ENCODE measurements at places on chromosomes 6 and 20. TPM values are rescaled to one million over a fixed set of nuclear protein-coding genes. Genes with fewer than 3 reads are reported as not detected.
A peak's percentile ranks its signal among the peaks of the same experiment; 100 is the strongest.

- no peak for DNase-seq
Observed at GRCh38 chr20:63080411-63080810, 73.6 kb upstream of the BHLHE23 start.

DNA sequence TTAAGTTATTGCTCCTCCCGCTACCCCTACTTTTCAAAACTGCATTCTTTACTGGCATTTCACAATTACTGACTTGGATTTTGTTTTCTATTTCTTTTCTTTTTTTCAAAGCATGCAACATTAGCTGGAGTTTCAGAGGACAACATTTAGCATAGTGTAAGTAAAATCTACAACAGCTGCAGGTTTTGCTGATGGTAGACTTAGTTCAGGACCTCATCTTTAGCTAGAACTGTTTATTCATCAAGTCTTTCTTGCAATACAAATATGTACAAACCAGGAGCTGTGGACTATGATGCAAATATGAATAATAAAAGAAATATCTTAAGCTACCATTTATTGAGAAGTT is 728 bp upstream of the CEP162 start:
- no peak for DNase-seq

Gene BEND6
- 34.8 TPM for total RNA-seq

DNA sequence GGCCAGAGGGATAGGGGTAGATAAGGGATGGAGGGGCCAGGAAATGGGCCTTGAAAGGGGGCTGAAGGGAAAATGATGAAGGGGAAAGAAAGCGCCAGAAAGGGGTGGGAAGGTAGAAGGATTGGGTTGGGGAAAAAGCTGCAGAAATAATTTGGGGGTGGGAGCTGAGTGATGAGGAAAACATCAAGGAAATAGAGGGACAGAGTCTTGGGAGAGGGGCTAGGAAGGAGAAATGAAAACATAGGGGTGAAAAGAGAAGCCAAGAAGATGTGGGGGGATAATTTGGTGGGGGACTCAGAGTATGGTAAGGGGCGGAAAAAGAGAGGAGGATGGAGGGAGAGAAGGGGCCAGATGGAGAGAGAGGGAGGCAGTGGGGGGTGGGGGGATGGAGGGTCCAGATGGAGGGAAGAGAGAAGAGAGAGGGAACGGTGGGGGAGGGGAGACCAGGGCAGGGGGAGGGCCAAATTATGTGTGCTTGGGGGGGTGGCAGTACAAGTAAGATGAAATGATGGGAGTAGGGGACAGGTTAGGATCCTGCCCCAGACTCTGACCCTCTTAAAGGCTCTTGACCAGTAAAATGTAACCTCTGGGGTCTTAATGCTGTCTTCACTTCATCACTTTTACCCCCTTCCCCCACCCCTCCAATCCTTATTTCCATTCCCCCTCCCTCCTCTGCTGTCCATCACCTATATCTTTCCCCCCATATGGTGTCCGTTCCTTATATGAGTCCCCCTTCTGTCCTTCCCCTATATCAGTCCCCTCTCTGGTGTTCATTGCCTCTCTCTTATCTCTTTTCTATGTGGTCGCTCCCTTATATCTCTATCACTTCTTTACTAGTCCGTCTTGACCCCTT is 852 bp downstream of the SYNGAP1 start:
- DNase-seq, result no peak

Gene SLC9A8
- 2.9 TPM for total RNA-seq

Gene C6orf118
- total RNA-seq, result not detected

Gene KHDC3L
- total RNA-seq, result not detected

DNA sequence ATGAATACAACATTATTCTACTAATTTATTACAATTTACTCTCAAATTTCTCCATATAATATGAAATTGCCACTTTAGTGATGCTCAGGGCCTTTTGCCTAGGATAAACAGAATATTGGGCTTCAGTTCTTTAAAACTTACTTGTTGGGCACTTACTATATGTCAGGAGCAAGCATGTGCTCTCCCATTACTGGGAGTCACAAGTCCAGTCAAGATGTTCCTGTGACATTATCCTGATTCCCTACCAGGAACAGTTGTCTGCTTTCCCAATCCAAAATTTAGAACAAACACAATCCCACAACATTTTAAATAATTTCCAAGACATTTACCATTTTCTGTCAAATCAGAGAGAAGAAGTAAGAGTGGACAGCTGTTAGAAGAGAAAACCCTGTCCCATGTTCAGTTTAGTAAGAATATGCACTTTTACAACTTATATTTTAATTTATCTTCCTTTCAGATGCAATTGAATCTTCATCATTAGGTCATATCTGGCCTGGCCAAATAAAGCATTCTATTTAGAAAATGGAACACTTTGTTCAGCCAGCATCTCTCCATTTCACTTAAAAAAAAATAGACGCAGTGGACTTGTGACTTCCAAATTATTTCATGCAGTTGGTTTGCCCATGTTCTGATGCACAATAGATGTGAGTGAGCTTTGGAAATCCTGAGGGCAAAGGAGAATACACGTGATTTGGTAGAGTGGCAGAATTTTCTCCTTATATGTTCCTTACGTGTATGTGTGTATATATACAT is 159.8 kb downstream of the CLIC5 start:
- no peak for DNase-seq

DNA sequence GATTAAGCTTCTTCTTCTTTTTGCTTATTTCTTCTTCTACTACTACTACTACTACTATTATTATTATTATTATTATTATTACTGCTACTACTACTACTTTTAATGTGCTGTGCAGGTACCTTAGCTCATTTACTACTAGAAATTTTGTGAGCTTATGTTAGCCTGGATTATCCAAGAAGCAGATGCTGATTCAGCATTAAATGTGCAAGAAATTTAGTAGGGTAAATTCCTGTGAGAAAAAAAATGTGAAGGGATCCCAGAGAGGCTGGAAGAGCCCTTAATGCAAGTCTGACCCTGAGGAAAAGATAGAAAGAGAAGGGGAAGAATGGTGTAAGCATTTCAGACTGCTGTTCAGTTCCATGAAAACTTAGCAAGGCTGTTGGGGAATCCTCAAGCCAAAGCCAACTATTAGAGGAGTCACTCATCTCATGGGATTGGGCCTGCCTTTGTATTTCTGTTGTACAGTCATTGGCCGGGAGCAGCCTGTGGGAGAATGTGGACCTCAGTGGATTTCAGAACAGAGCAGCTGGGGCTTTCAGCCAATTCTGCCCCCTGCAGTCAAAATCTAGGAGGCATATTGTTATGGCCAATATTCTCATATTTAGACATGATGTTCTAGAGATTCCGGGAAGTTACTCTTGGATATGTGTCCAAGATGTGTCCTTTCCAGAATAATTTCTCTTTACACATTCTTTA is 37.2 kb upstream of the TSPYL1 start:
- peak; percentile 60 for DNase-seq

DNA sequence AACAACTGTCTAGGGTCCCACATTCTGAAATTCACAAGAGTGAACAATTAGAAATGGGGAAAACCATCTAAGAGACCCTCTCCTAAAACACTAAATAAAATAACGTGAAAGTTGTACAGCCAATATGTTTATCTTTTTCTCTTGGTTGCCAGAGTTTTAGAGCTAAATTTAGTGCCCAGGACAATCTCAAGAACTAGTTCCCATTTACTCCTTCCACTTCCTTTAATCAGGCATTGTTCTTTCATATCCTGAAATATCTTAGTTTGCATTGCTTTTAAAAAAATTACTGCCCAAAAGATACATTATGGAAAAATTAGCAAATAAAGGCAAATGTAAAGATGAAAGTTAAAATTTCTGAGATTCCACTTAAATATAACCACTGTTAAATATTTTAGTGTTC is 33.1 kb upstream of the UBR2 start:
- DNase-seq, result no peak

DNA sequence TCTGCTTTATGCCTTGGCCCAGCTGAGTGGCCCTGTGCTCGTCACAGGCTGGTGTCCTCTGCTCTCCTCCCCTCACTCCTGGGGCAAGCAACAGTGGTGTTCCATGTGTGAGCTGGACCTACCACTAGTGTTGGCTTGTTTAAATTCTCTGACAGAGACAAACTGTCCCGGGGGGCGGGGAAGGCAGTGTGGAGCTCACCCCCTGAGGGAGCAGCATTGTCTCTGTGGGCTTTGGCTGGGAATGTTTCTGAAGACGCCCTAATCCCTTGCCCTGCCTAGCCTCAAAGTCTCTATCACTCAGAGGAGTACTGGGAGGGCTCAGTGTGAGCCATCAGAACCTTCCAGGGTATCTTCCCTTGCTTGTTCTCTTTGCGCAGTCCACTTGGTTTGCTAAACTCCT is 5.2 kb upstream of the VEGFA start:
- no peak for DNase-seq

DNA sequence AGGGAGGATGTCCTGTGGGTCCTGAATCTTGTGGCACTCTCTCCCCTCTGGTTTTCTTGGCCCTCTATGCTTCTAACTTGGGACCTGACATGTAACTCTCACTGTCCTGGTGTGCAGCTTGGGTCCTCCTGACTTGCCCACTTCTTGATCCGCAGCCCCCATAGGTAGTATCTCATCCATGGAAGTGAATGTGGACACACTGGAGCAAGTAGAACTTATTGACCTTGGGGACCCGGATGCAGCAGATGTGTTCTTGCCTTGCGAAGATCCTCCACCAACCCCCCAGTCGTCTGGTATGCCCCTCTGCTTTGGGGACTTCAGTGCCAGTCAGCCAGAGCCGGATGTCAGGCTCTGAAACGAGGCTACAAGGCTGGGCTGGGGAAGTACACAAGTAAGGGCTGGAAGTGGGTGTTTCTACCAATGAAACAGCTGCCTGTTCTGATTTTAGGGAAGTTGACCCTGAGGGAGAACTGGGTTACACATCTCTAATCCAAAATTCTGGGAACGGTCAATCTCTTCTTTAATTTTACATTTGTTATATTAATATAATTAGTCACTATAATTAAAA is 641 bp downstream of the DBNDD2 start:
- DNase-seq, result no peak

- DNase-seq, result peak; percentile 40
Observed at GRCh38 chr6:53311586-53311935, 37.2 kb downstream of the ELOVL5 start.

Gene SLC17A1
- not detected for total RNA-seq

GRCh38 chr6:168358842-168359420 is 39.4 kb upstream of the DACT2 start:
- no peak for DNase-seq

Gene TAPBP
- 50.2 TPM for total RNA-seq

Gene MLN
- not detected for total RNA-seq

Gene GLP1R
- not detected for total RNA-seq

Gene BFSP1
- 3.5 TPM for total RNA-seq

DNA sequence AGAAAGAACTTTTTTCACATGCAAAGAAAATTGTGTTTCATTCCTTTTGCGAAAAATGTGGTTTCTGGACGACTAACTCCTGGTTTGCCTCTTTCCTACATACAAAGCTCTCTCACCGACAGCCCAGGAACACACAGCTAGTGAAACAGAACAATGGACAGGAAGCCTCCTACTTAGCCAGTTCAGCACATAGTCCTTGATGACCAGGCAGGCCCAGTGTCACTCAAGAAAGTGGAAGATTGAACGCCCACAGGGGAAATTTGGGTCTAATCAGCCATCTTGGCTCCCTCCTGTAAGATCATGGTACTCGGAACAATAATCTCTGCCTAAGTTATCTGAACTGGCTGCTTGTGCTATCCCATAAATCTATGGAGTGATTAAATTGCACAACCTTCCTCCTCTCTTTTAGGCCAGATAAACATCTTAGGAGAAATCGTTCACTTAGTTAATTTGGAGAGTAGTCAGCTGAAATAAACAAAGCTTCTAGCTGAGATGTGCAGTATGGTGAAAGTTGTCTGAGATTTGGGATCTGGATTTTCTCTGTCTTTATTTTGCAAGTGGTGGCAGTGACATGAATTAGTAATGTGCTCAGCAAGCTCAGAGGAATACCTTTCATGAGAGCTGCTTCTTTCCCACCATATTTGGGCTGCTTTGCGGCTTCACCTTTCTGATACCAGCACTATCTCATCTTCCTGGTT is 147.0 kb downstream of the MTFR2 start:
- peak; percentile 74 for DNase-seq

Gene SGK2
- 0.09 TPM for total RNA-seq

DNA sequence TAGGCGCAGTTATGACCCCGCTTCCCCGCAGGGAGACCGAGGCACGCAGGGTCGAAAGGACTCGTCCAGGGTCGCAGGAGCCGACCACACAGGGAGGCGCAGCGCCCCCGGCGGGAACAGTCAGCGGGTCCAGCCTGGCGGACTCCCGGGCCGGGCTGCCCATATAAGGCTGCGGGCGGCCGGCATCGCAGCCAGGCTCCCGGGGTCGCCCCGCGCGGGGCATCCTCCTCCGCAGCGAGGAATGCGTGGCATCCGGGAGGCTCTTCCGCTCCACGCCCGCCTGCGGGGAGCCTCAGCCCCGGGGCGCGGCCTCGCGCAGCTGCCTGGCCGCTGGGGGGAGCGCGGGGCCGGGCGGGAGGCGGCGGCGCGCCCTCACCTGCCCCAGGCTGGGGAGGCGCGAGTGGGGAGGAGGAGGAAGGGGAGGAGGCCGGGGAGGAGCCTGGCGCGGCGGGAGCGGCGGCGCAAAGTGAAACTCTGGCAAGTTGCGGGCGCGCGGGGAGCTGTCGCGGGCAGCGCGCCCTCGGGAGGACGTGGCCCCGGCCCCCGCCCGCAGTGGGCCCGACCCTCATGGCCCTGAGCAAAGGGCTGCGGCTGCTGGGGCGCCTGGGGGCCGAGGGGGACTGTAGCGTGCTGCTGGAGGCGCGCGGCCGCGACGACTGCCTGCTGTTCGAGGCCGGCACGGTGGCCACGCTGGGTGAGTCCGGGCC is at the start of gene SYNJ2:
Gene SYNJ2 (plus strand): TSS at position 469 of the 707 bp plus-strand sequence. CDS start 99 bp downstream, at position 568.
- DNase-seq, result peak; percentile 66

Gene PIM1
- total RNA-seq, result 19.3 TPM

Gene HLA-DQB2
- total RNA-seq, result not detected

DNA sequence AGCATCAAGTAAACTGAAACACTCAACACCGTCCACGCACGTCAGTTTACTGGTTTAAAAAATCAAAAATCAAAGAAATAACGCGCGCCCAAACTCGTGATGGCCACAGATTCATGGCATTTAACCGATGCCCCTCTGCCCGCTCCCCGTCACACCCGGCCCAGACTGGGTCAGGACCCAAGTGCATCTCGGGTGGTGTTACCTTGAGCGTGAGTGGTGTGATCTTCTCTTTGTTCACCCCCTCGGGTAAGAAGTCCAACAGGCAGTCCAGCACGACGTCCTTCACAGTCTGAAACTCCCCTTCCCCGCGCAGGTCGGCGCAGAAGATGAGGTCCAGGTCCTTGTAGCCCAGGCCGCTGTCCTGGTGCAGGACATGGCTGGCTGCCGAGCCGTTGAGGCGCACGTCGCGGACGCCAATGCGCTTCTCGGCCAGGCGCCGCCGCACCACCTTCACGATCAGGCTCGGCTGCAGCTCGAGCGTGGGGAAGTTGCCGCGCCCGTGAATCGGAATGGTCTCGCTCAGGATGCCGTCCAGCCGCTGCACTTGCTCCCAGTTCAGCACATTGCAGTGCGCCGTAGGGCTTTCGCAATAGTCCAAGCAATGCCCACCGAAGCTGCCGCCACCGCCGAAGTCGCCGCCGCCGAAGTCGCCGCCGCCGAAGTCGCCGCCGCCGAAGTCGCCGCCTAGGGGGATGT is 945 bp downstream of the TENT5A start:
- peak; percentile 59 for DNase-seq

- DNase-seq, result no peak
Observed at GRCh38 chr20:20888266-20888656, 175.8 kb upstream of the RALGAPA2 start.

Measured in fibroblast of the aortic adventitia (primary cell).